ENCODE measurements at places on chromosomes 13 and 19. TPM values are rescaled to one million over a fixed set of nuclear protein-coding genes. Genes with fewer than 3 reads are reported as not detected.

KL gene
- 0.14 TPM for total RNA-seq

PRODH2 gene
- total RNA-seq, result not detected

FSD1 gene
- 34.1 TPM for total RNA-seq

GJA3 gene
- total RNA-seq, result 0.22 TPM

AMH gene
- total RNA-seq, result 1.1 TPM

CGB5 gene
- 0.76 TPM for total RNA-seq

PSG3 gene
- total RNA-seq, result not detected

IZUMO1 gene
- 0.14 TPM for total RNA-seq

CEACAM5 gene
- total RNA-seq, result not detected

GGN gene
- total RNA-seq, result 3.0 TPM

ZNF441 gene
- 46.7 TPM for total RNA-seq

MYBPC2 gene
- total RNA-seq, result 0.04 TPM

KCNN1 gene
- 0.36 TPM for total RNA-seq

GPR12 gene
- 0.83 TPM for total RNA-seq

PSG2 gene
- total RNA-seq, result not detected

C1QTNF9B gene
- total RNA-seq, result 0.31 TPM

TMEM86B gene
- total RNA-seq, result 1.9 TPM

All from motor neuron (in vitro differentiated cells).